ENCODE measurements at places on chromosomes 6 and 20.

- DNase-seq: no peak
Observed at GRCh38 chr6:114747995-114748625, 405.3 kb upstream of the HS3ST5 start.

DNA sequence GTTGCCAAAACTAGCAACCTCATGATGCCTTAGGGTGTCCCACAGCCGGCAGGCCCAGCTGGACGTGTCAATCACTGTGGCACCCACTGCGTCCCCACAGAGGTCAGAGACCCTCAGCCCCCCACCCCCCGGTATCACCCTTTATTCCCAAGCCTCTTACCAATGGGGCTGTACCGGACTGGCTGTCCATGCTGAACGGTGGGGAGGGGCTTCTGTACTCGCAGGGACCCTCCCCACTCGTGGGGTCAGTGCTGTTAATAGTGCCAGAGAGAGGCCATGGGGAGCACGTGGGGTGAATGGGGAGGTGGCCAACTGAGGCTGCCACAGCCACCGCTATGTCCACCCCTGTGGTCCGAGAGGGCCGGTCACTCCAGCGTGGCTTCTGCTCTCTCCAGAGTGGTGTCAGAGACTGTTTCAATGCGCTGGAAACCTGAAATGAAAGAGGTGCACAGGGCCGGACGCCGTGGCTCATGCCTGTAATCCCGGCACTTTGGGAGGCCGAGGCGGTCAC, 68.6 kb downstream of the THBS2 start:
- no peak for DNase-seq

- DNase-seq: no peak
Observed at GRCh38 chr20:33569802-33570391, 80.0 kb downstream of the CBFA2T2 start.

GRCh38 chr20:53222932-53223331, 250.8 kb downstream of the TSHZ2 start:
- DNase-seq: no peak

GRCh38 chr6:133108419-133108818, 132.7 kb upstream of the EYA4 start:
- no peak for DNase-seq

DNA sequence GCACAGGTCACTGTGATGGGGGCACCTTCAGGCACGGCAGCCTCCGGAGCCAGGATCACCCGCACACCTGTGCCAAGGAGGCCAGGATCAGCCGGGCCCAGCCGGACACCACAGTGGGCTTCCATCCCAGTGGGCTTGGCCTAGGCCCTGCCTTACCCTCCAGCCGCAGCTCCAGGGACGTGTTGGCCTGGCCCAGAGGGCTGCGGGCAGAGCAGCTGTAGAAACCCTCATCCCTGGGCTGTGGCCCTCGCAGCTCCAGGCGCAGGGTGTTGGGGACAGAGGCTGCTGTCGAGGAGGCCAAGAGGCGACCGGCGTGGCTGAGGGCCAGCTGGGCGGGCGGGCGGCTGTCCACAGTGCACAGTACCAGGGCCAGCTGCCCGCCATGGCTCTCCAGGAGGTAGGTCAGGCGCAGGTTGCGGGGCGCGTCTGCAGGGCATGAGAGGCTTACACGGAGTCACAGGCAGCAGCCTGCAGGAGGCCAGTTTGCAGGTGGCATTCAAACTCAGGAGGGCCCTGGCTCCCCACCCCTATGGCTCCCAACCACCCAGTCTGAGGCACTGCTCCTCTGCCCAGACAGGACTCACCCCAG, 11.0 kb upstream of the ADAM33 start:
- DNase-seq: no peak

DNA sequence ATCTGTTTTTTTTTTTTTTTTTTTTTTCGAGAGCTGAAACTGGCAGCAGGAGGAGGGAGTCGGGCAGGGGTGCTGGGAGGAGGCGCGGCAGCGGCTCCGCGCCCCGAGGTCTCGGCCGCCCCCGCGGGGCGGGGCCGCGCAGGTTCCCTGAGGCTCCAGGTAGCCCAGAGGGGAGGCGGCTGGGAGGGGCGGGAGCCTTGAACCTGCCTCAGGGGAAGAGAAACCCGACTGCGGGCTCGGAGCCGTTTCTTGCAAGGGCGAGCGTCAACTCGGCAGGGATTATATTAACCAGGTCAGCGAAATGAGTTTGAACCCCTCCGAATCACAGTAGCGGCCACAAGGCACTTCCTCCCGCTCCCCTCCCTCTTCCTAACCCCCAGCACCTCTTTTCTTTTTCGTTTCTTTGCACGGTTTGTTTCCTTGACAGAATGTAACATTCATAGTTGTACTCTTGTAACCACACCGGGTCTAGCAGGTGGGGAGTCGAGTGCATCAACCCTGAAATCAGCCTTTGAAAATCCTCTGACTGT, 2.0 kb downstream of the MYB start:
- peak; percentile 70 for DNase-seq

GRCh38 chr6:422433-423054, 31.0 kb downstream of the IRF4 start:
- DNase-seq: peak; percentile 51

DNA sequence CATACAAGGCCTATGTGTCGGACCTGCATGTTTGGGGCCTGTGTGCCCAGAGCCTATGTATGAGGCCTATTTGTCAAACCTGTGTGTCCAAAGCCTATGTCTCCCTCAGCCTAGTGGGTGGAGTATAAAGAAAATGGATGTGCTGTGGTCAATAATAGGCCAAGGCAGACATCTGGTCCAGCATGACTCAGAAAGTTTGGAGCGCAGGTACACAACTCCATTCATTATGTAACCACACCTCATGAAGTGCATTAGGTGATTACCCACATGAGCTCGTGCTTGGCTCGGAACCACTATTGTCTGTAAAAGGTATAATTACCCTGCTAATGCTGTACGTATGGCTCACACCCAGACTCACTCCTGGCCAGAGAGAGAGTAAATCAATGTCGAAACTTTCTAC, 302.4 kb upstream of the POU3F2 start:
- no peak for DNase-seq

- DNase-seq: no peak
Observed at GRCh38 chr20:35248641-35249475, 22.4 kb downstream of the MMP24 start.

DNA sequence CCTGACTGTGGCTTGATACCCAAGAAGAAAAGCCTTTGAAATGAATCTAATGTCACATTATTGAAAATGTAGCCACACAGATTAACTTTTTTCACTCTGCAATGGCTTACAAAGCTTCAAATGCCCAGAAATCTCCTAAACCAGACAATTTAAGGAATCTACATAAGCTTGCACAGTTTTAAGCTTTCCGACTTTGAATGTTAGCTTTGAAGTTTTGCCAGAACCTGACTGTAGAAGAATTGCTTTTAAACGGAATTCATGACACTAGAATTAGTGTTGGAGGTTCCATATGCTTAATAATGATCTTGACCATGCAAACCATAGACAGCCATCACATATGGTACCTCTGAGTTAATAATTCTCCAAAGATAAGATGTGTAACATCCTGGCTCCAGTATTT, 798.5 kb upstream of the EPHA7 start:
- DNase-seq: no peak

GRCh38 chr6:89859744-89860143, 30.1 kb downstream of the CASP8AP2 start:
- DNase-seq: no peak

DNA sequence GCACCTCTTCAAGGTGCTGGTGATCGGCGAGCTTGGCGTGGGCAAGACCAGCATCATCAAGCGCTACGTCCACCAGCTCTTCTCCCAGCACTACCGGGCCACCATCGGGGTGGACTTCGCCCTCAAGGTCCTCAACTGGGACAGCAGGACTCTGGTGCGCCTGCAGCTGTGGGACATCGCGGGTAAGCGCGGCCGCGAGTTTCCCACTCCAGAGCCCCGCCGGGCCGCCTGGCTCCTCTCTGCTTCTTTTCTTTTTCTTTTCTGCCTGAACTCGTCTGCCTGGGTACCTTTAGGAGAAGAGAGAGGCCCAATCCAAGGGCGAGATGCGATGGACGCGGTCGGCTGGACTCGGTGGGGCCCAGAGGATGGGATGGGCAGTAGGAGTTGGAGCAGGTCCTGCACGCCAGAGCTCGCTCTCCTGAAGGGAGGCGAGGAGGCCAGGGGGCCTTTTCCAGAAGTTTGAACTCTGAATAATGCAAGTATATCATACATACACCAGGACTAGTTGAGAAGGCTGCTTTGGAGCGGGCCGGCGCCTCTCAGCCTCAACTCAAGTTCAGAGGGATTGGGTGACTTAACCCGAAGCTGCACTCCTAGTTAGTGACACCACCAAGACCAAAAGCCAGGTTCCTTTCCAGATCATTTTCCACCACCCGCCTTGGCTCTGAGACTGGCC, 445 bp downstream of the RAB32 start:
- DNase-seq: no peak

- peak; percentile 39 for DNase-seq
Observed at GRCh38 chr20:58408603-58409246, 19.7 kb downstream of the VAPB start.

- DNase-seq: peak; percentile 47
Observed at GRCh38 chr6:11729076-11729475, 49.5 kb downstream of the ADTRP start.

DNA sequence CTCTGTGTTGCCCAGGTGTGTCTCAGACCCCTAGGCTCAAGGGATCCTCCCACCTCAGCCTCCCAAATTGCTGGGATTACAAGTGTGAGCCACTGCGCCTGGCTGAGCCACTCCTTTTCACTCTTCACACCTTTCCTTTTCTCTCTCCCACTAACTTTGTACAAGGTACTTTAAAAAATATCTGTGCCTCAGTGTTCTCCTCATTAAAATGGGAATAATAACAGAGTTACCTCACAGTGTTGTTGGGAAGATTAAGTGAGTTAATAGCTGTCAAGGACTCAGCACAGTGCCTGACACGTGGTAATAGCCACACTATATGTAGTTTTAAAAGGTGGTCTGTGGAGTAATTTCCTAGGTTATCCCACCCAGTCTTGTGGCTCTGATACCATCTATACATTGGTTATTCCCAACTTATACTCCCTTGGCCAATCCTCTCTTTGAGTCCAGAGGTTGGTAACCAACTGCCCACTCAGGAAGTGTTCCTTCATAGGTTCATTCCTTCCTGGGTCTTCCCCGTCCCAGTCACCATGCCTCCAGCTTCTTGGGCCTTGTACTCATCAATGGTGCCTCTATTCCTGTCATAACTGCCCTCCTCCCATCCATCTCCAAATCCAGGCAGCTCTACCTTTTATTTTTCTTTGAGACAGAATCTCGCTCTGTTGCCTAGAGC, 78.6 kb upstream of the NAA20 start:
- DNase-seq: no peak

- DNase-seq: no peak
Observed at GRCh38 chr6:143555071-143555492, 43.6 kb upstream of the FUCA2 start.

DNA sequence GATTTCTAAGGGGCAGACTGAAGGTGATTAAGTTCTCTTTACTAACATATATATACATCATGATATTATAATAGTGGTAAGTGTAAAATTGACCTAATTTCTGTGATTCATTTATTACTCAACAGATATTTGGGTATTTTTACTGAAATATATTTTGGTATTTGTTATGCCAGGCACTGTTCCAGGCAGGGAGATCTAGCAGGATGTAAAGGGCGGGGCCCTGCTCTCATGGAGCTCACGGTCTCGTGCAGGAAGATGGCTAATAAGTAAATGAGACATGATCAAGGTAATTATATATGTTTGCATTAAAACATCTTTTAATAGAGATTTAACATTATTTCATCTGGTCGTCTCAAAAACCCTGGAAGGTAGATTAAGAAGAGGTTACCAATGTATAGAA, 27.7 kb downstream of the FAM50B start:
- DNase-seq: no peak

DNA sequence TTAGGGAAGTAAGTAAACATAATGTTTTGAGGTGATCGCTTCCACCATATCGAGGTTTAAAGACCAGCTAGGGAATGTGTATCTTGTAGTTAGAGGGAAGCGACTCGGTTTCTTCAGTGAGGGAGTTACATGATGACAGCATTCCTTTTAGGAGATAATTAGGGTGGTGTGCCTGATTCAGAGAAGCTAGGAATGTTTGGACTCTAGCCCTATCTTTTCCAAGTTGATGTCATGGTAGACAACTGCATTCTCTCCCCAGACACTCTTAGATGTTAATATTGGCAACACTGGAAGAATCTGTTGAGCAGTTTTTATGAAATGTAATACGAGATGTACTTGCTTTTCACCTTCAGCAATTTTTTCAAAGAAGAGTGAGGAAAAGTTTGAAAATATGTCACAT, 12.9 kb upstream of the HIVEP1 start:
- no peak for DNase-seq

DNA sequence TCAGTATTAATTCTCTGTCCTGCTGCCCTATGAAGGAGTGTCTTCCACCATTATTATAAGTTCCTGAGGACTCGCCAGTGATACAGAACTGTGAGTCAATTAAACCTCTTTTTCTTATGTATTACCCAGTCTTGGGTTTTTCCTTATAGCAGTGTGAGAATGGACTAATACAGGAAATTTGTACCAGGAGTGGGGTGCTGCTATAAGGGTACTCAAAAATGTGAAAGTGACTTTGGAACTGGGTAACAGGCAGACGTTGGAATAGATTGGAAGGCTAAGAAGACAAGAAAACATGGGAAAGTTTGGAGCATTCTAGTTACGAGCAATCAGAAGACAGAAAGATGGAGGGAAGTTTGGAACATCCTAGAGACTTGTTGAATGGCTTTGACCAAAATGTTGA, 616.7 kb upstream of the EPHA7 start:
- no peak for DNase-seq

DNA sequence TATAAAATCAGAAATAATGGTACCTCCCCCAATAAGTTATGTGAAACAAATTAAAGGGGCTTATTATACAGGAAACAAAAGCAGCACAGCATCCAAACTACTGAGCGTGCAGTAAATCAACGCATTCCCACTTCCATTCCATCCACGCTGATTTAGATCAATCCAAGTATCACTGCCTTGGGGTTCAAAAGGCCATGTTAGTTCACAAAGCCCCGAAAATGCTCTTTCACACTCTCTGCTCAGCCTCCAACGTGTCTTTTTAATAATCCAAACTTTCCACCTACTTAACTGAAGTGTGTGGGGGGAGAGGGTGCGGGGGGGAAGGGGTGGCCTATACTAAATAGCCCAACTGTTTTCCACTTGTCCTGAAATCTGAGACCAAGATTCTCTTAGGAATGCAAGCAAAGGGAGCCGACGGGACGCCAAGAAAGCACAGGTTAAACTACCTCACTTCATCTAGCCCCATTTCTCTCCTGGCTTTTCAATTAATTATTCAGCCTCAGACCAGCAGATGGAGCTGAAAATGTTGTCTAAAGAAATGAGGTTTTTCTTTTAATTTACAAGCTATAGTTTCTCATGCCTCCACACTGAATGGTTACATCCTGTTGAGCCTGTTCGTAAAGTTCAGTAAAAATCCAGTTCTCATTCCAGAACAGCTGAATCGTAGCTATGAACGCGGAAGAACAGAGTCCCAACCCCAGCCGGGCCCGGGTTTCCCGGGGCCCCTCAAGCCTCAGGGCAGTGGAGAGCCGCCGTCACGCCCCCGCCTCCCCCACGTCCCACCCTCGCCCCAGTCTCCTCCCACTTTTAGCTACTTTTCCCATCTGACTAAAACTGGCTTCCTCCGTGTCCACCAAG, 1.0 kb upstream of the NXT1 start:
- peak; percentile 75 for DNase-seq

- DNase-seq: no peak
Observed at GRCh38 chr6:7325750-7326149, 12.8 kb upstream of the SSR1 start.

GRCh38 chr20:29326376-29327070, 1930.9 kb upstream of the DEFB115 start:
- no peak for DNase-seq

All from CD4-positive, alpha-beta T cell treated with Interleukin-2 at 100 ng/mL for 4 hours (primary cell).